AG04450 (cell line): ENCODE measurements at places on chromosomes 16 and 17.

GRCh38 chr17:10051112-10051511, 146.0 kb upstream of the RCVRN start:
- DNase-seq = no peak

DNA sequence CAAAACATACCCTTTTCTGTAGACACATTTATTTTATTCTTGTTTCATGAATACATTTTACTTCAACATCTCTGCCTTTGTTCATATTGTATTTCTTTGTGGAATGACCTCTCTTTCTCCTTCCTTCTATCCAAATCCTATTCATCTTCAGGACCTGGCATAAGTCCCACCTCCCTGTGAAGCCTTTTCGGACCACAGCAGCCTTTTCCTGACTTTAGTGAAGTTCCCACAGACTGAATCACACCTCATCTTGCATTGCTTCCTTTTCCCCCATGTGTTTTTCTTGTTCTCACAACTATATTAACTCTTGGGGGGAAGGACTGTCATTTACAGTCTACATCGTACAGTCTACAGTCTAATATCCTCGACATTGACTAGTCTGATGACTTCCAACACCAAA, 58.2 kb downstream of the MFSD11 start:
- DNase-seq = no peak

GRCh38 chr17:49441578-49441977, 26.9 kb upstream of the PHB1 start:
- no peak for DNase-seq

- DNase-seq = no peak
These were observed 21.6 kb upstream of the EVPL start for GRCh38 chr17:76048711-76049110.

DNA sequence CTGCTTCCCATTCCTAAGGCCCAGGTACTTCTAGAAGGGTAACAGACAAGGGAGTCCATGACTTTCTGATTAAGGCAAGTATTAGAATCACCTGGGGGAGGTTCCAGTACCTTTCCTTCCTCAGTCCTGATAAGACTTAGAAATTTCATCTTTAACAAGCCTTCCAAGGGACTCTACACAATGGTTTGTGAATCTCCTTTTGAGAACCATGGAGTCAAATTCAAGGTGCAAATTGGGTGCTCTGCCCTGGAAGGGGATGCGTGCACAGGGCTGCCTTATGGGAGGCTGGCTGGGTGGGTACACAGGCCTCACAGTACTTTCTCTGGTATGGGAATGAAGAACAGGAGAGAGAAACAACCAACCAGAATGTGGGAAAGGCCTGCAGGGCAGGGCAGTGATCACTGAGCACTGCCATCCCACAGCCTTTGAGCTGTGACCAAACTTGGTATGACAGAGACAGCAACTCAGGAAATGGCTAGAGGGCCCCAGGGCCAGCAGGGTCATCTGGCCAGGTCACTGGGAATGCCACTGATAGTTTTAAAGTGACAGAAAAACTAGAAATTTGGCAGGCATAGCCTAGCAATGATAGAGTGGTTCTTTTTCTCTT, 3.6 kb upstream of the TMIGD1 start:
- DNase-seq = no peak

DNA sequence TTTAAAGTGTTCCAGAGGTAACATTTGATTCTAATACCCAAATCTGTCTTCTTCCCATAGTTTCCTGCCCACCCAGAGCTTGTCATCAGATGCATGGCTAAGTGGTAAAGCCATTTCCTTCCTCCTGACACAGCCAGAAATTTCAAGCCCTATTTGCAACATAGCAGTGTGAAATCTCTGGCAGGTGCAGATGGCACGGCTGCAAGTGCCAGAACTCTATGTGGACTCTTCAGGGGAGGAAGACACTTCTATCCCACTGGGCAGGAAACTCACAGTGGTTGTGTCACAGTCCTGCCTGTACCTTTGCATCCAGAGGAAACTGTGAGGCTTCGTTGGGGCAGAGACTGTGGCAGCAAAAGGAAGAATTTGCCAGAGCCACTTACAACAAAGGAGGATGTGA, 13.2 kb downstream of the DYNLRB2 start:
- no peak for DNase-seq

- no peak for DNase-seq
These were observed 238.8 kb downstream of the MRTFB start for GRCh38 chr16:14309906-14310305.

- DNase-seq = no peak
These were observed 986 bp upstream of the ELOB start for GRCh38 chr16:2777903-2778629.

DNA sequence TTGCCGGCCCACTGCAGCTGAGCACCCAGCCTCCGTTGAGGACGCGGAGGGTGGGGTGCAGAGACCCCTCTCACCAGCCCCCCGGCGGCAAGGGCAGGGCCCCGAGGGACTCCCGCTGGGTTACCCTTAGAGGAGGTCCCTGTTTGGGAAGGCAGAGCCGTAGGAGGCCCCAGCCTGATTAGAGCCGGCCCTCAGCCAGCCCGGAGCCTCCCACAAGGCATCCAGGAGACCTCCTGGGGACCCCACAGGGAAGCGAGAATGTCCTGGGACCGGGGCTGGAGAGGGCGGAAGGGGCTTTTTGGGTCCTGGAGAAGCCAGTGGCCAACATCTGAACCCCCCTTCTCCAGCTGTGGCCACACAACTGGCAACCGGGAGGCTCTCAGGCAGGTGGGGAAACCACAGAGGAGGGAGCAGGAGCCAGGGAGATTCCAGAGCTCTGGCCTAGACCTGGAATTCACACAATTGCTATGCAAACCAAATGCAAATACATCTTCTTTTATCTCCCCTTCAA, 21.7 kb upstream of the SP6 start:
- DNase-seq = no peak

GRCh38 chr17:66578781-66579489, 256.0 kb upstream of the CACNG5 start:
- DNase-seq = no peak

DNA sequence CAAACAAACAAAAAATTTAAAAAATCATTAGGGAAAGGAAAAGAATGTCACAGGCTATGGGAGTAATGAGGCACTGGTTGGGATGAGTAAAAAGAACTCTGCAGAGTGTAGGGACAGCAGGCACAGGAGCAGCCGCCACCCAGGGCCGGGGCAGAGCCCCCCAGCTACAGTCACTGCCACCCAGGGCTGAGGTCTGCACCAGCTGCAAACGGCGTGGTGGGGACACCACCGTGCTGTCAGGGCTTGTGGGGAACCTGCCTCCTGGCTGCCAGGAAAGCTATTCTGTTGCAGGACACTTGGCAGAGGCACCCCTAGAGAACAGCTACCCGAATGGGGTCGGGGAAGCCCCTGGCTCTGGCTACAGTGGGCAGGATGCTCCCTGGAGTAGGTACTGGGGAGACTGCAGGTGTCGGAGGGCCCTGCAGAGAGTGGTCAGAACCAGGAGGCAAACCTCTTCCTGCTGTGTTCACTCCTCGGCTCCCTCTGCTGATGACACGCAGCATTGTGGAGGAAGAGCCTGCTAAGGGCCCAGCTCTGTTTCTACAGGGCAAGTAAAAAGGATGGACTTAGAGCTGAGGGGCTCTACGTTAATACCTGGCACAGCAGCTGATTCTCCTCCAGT, 32.3 kb upstream of the CAPN15 start:
- DNase-seq = peak; percentile 2

GRCh38 chr16:61332461-61332860, 703.8 kb downstream of the CDH8 start:
- no peak for DNase-seq

GRCh38 chr17:6343191-6343590, 91.7 kb downstream of the AIPL1 start:
- DNase-seq = no peak

DNA sequence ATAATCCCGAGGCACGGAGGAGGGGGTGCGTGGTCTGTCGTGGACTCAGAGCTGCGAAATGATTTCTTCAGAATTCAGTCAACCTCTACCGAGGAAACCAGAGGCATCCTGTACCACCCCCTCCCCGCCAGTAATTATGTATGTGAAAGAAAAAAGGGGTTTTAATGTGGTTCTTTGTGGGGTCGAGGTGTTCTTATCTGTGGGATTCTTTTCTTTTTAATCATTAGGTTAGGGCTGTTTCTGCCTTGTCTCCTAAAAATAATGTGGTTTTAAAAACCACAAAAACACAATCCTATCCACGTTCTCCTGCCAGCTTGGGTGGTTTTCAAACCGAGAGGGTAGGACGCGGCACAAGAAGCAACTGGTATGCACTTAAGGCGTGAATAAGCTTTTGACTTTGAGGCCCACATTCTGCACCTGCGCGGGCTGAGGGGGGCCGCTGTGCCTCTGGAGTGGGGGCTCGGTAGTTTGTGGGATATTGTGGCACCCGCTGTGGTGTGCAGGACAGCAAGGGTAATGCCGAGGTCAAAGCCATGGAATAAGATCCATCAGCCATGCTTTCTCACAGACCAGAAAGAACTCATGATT, 1.0 kb downstream of the SLC47A1 start:
- no peak for DNase-seq

DNA sequence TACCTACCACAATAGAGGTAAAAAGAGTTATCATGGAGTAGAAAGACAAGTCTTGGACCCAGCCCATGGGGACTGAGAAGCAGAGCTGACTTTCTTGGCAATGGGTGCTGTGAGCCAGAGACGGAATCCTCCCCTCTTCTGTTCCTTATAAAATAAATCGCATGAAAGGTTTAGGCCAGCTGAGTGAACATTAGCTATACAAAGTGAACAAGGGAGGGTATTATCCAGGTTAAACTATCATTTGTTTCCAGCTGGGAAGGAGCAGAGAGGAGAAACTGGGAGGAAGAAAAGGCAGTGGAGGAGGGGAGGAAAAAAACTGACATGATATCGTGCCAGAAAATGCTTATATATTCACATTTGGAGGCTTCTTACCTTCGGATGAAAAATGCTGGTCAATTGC, 13.3 kb upstream of the PAFAH1B1 start:
- DNase-seq = no peak
